GM20000 (cell line): ENCODE measurements at places on chromosomes 7 and 10.

- peak; percentile 59 for DNase-seq
Observed at GRCh38 chr7:137656227-137656849, 190.4 kb downstream of the DGKI start.

GRCh38 chr7:4049202-4049601, 632.9 kb upstream of the FOXK1 start:
- no peak for DNase-seq

GRCh38 chr7:116988363-116988989, 35.2 kb downstream of the ST7 start:
- no peak for DNase-seq

GRCh38 chr10:104300736-104301292, 31.8 kb downstream of the GSTO2 start:
- DNase-seq: no peak

DNA sequence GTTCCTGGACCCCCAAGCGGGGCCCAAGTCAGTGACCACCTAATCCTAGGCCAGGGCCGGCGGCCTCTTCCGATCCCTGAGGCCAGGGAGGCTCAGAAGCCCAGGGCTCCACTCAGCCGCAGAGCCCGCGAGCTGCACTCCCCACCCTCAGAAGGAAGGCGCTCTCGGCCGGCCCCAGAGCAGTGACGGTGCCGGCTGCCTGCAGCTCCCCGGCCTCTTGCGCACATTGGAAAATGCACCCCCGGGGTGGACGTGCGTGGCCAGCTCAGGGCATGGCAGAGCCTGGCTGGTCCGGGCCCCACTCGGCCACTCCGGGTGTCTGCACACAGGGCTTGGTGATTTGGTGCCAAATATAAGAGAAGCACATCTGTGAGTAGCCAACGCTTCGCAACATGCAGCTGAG, 269.1 kb downstream of the PTPRN2 start:
- DNase-seq: no peak

DNA sequence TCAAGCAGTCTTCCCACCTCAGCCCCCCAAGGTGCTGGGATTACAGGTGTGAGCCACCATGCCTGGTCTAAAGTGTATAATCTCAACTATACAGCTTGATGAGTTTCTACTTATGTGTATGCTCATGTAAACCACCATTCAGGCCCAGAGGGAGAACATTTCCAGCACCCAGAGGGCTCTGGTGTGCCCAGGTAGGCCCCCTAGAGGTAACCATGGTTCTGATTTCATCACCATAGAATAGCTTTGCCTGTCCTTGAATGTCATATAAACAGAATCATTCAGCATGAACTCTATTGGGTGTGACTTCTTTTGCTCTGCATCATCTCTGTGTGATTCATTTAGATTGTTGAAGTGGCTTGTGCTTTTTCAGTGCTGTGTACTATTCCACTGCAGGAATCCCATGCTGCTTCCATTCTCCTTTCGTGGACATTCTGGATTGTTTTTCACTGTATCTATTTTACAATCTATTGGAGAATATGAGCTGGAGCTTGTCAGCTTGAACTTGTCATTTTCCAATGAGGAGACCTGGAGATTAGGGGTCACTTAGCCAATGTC, 35.2 kb downstream of the COL26A1 start:
- DNase-seq: no peak

DNA sequence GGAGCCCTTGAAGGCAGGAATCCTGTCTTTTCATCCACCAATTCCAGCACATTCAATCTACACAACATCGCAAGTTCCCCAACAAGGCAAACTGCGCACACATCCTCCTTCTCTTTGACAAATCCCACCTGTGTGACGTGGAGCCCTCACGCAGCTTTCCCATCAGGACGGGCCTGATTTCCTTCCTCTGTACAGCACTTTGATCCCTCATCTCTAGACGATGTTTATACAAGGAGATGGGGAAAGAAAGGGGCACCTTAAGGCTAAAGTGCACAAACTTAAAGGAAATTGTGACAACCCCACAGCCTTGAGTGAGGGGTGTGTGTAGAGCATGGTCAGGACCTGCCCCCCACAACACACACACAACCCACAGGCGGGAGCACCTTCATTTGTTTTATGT, 97.2 kb downstream of the PRKAG2 start:
- DNase-seq: no peak

GRCh38 chr10:133278577-133279265, 2.1 kb upstream of the ADAM8 start:
- DNase-seq: peak; percentile 89

- peak; percentile 56 for DNase-seq
Observed at GRCh38 chr10:88886557-88886956, 6.5 kb downstream of the STAMBPL1 start.

DNA sequence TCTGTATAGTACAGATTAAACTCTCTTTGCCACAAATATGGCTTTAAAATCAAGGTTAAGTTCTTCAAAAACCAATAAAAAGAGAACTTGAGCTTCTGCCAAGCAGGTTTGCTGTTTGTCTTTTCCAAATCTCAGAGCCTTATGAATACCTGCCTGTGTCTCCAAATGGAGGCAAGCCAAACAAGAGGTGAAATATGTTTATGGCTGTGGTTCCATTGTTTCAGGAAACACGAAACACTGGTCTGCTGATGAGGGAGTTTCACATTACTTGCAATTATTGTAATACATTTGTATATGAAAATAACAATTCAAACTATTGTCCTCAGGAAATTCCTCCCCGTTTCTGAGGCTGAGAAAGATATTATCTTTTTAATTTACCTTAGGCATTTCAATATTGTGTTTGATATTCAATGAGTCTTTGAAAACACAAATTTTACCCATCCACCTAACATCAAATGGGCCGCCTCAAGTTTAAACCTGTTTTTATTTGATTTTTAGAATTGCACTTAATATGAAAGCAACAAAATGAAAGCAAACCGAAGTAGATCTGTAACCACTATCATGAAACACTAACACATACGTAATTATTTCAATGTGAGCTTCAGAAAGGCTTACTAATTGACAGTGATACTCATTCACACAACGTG, 359.3 kb downstream of the HGF start:
- no peak for DNase-seq

DNA sequence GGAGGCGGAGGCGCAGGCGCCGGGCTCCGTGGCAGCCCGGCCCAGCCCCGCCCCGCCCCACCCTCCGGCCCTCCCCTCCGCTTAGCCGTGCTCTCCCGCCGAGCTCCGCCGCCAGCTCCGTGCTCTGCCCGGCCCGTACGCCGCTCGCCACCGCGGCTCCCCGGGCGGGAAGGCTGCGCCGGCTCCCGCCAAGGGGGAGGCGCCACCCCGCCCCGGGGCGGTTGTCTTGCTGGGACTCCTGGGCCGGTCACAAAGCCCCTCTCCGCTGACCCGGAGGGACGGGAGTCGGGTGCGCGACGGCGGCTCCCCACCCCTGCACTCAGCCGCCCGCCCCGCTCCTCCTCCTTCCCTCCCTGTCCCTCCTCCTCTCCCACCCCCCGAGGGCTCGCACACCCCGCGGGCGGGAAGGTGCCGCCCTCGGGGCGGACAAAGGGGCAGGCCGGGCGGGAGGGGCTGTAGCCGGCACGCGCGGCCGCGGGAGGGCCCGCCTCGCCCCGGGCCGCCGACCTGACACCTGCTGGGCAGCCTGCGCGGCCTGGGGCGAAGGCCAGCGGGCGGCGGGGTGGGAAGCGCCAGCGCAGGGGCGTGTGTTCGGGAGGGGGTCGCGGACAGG, 11.5 kb upstream of the SP8 start:
- DNase-seq: peak; percentile 92

- no peak for DNase-seq
Observed at GRCh38 chr10:44368637-44369036, 16.3 kb downstream of the CXCL12 start.

DNA sequence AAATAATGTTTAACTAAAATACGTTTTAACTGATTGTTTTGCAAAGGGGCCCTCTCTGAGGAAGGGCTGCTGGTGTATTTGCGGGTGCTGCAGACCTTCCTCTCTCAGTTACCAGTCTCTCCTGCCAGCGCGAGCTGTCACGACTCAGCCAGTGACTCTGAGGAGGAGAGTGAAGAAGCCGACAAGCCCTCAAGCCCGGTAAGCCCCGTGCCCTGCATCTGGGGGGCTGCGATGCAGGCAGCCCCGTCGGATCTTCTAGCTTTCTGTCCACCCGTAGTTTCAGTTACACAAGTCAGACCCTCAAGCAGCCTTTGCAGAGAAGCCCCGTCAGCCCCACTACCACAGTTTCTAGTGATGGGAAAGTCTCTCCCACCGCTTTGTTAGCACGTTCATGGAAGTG, 45.1 kb downstream of the UBE3C start:
- DNase-seq: no peak

- no peak for DNase-seq
Observed at GRCh38 chr10:6002809-6003510, 25.6 kb upstream of the IL15RA start.

- no peak for DNase-seq
Observed at GRCh38 chr10:30840395-30841050, 191.1 kb downstream of the ZNF438 start.

DNA sequence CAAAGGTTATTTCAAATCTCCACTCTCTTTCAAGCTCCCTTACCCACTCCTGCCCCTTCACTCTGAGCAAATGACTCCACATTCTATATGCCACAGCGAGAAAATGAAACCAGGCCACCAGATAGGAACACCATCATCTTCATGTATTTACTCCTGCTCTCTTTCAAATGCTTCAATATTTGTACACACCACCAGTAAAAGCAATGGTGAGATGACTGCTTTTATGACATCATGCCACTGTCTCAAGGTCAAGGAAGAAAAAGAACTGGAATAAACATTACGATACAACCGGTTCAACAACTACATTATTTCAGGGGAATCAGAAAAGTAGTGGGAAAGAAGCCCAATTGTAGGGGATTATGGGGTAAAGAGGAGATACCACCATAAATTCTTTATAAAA, 32.7 kb downstream of the PUS7 start:
- no peak for DNase-seq

DNA sequence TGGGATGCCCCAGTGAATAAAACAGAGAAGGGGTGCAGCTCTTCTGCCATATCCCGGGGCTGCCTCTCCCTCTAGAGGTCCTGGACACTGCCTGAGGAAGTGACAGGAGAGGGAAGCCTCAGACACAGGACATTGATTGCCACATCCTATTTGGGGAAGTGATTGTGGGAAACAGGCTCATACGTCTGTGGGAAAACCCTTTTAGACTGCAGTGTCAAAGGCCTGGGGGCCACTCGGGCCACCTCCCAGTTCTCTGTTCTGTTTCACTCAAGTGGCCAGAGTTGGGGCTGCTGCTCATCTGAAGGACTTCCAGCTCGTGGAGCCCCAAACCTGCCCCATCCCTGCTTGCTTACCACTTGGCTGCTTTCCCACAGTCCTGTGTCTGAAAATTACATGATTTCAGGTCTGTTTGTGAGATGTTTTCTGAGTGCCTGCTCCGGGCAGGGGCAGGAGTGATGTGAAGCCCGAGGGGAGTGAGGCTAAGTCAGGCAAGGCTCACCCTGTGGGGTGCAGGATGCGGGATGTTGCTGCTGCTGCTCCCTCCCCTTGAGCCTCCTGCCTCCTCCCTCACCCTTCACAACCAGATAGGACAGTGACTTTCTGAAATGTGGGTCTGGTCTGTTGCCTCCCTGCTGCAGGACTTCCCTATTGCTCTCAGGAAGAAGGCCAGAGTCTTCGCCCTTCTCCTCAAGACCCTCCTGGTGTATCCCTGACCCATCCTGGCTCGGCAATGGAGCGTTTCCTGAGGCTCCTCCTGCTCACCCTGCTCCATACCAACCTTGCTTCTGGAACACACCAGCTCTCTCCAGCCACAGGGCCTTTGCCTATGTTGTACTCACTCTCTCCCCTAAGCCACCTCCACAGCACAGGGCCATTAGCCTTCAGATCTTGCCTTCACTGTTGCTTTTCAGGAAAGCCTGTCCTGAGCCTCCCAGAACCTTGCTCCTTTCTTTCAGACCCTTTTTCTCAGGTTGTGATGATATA, 58.4 kb downstream of the NEURL1 start:
- DNase-seq: no peak

DNA sequence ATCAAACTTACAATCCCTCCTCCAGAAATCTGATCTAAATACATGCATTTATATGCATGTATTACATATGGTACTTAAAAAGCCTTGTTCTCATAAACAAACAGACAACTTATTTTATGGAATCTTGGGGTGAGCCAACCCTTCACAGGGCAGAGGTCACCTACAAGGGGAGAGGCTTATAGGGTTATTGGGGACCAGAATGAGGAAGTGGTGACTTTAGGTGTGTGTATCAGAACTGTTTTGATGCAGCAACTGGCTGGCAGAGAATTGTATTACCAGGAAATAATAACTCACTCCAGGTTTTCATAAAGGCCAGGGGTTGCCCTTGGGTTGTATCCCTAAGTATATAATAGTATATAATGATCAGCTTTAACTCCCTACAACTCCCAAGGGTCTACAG, 91.1 kb downstream of the SVIL start:
- no peak for DNase-seq

- no peak for DNase-seq
Observed at GRCh38 chr7:132002343-132002968, 446.0 kb upstream of the PODXL start.

GRCh38 chr7:142961973-142962926, at the start of gene KEL:
KEL (minus strand) TSS chr7:142962363; CDS start chr7:142962206, 157 bp downstream.
- no peak for DNase-seq

DNA sequence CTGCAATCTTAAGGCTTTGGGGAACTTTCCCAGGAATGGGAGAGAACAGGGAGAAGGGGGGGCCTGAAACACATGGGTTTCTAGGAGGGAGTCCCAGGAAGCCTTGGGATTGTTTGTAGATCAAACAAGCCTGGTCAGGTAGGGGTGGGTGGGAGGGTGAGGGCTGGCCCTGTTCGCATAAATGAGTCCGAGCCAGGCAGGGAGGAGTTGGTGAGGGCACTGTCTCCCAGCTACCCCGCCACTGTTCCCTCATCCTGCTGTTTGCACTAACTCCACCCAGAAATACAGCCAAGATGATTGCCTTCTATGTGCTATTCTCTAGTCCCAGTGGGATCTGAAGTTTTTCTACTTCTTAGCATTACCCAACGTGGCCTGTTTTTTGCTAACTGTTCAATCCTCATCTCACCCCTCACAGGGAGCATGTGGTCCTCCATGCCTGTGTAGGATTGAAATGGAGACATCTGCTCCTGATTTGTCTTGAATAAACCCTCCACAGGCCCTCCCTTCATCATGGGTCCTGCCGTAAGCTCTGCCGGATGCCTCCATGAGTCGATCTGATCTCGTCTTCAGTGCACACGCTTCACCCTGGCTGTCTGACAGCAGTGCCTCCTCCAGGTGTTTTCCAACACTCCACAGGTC, 257.0 kb downstream of the COBL start:
- DNase-seq: no peak
